HS-5 (cell line): ENCODE measurements at places on chromosomes 1 and 21.

DNA sequence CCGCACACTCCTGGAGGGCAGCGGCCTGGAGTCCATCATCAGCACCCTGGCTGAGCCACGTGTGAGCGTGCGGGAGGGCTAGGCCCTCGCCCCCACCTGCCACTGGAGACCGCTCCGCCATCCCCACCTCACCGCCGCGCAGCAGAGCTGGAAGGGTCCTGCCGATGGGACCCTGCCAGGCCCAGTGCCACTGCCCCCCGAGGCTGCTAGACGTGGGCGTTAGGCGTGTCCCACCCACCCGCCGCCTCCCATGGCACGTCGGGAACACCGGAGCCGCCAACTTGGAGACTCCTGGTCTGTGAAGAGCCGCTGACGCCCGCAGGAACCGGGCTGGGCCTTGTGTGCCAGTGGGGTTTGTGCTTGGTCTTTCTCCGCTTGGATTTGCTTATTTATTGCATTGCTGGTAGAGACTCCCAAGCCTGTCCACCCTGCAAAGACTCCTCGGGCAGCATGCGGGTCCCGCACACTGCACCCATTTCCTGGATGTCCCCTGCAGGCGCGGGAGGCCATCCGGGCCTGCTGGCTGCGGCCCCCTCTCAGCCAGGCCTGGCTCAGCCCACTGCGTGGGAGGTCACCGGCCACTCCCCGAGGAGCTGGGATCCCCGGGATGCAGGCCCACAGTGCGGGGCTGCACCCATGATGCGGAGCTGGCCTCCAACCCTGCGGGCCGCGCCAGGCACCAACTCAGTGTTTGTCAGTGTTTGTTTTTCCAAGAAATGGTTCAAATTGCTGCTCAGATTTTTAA, 6.0 kb downstream of the LY9 start:
- DNase-seq = no peak

GRCh38 chr1:25906644-25907300, 553 bp upstream of the STMN1 start:
- no peak for DNase-seq

GRCh38 chr1:1068517-1069055, 5.5 kb downstream of the RNF223 start:
- no peak for DNase-seq

- DNase-seq = no peak
Measured at GRCh38 chr1:64699327-64699726, 45.5 kb upstream of the RAVER2 start.

- DNase-seq = no peak
Measured at GRCh38 chr21:23887725-23888306, 1719.5 kb downstream of the MRPL39 start.

DNA sequence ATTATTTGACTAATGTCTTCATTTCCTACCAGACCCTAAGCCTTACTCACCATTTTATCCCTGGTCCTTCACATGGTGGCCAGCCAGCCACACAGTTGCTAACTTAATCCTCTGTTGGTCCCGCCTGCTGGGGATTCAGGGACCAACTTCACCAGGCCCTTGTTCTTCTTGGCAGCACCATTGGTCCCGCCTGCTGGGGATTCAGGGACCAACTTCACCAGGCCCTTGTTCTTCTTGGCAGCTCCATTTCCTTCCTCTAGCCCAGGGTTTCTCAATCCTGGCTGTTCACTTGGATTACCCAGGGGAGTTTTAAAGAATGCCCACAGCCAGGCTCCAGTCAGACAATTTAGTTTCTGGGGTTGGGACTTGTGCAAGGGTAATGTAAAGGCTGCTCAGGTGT, 233.1 kb upstream of the CSF3R start:
- DNase-seq = no peak

DNA sequence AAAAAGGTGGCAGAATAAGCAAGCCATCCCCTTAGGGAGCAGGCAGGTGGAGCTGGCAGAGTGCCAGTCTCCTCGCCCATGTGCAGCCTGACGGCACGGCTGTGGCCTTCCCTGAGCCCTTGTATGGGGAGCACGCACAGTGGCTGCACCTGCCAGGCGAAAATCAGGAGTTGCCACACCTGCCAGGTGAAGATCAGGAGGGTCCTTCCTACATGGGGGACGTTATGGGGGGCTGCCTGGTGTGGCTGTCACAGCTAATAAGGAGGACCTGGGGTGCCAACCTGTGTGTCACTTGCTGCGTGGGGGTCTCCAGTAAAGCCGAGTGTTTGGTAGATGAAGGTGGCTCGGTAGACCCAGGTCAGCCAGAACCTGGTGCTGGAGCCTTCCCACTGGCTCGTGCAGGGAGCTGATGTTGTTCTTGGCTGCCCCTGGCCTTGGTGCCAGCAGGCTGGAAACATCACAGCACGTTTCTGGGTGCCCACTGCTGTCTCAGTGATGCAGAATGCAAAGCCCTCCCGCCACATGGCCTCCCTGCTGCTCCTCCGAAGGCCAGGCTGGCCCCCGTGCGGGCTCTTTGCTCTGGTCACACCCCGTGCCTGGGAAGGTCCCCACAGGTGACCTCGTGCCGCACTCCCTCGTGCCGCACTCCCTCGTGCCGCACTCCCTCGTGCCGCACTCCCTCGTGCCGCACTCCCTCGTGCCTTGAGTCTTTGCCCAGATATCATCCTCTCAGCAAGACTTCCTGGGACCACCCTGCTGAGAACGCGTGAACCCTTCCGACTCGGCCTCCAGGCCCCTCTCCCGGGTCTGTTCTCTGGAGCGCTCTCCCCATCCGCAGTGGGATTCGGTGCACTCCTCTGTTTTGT, 55.4 kb downstream of the SLC37A1 start:
- DNase-seq = no peak

DNA sequence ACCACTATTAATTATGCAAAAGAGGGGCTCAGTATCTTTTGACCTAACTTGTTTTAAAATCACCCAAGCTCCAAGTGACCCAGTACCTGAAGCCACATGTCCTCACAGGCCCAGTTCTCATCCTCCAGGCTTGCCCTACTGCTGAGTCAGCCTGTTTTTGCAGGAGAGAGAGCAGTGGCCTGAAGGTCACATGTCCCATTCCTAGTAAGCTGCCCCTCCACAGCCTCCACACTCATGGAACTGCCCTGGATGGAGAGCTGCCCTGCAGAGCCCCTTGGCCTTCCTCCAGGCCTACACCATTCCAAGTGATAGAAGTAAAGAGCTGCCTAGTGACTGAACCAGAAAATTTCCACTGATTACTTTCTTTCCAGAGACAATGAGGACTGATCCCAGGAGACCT, 139.8 kb upstream of the ST6GALNAC5 start:
- DNase-seq = no peak

DNA sequence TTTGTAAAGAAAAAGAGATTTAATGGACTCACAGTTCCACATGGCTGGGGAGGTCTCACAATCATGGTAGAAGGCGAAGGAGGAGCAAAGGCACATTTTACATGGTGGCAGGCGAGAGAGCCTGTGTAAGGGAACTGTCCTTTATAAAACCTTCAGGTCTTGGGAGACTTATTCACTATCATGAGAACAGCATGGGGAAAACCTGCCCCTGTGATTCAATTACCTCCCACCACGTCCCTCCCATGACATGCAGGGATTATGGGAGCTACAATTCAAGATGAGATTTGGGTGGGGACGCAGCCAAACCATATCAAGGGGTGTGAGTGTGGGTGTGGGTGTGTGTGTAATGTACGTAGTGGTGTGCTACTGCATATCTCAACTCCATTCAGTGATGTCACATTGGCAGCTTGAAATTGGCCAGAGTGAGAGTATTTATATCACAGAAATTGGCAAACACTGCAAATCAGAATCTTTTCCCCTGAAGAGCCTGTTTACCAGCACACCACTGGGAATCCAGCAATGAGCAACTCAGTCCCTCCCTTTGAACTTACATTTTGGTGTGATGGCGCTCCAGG, 5.4 kb downstream of the ARHGEF10L start:
- DNase-seq = no peak

GRCh38 chr1:222073307-222073995, 331.6 kb upstream of the DUSP10 start:
- DNase-seq = peak; percentile 77

DNA sequence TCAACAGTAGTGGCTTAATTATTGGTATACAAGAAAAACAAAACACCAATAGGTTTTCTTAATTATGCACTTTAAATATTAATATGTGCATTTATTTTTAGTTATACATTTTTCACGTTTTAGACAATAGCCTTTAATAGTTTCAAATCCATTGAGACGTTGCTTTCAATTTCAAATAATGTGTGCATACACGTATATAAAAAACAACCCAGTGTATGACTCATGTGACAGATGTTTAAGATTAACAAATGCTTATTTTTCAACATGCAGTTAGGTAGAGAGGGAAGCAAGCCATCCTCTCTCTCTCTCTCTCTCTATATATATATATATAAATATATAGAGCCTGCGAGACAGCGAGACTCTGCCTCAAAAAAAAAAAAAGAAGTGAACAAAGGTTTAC, 24.3 kb downstream of the EYA3 start:
- DNase-seq = peak; percentile 73

DNA sequence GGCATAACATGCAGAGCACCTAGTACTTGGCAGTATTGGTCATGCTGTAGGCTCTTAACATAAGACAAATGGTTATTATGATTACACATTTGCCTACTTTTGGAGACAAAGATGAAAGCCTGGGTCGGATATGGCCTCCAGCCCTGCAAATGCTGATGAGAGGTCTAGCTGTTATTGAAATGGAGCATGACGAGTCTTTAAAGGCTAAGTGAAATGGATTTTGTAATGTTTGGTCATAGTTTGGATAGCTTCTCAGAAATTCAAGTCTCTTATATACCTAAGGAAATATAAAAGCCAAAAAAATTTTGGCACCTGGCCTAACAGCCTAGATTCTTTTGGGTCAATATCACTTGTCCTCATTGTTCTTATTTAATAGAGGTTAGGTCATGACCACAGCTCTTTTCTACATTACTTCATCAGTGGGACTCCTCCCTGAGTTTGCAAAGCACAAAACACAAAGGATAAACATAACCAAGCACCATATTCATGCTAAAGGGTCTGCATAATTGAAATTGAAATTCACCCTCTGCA, 69.2 kb upstream of the WLS start:
- peak; percentile 13 for DNase-seq

DNA sequence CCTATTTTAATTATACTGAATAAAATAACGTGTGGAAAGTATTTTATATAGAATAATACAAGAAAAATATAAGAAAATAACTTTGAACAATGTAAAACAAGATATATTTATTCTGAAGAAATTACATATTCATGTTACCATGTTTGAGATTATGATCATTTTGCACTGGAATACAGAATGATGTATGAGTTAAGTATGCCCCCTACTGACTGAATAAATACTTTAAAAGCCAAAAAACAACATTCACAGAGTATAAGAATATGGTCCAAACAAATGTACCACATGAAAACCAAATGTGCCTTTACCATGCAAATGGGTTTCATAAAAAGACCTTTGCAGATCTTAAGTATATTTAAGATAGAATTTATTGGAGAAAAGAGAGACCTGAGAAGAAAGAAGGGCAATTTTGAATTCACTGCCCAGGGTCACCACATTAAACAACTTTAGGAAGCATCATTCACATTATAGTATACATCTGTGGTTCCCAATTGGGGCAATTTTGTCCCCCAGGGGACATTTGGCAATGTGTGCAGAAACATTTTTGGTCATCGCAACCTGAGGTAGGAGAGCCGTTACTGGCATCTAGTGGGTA, 136.6 kb upstream of the GFI1 start:
- DNase-seq = no peak

- no peak for DNase-seq
Measured at GRCh38 chr1:118143831-118144230, 41.2 kb downstream of the SPAG17 start.

- DNase-seq = no peak
Measured at GRCh38 chr1:8155528-8156186, 129.5 kb upstream of the ERRFI1 start.

DNA sequence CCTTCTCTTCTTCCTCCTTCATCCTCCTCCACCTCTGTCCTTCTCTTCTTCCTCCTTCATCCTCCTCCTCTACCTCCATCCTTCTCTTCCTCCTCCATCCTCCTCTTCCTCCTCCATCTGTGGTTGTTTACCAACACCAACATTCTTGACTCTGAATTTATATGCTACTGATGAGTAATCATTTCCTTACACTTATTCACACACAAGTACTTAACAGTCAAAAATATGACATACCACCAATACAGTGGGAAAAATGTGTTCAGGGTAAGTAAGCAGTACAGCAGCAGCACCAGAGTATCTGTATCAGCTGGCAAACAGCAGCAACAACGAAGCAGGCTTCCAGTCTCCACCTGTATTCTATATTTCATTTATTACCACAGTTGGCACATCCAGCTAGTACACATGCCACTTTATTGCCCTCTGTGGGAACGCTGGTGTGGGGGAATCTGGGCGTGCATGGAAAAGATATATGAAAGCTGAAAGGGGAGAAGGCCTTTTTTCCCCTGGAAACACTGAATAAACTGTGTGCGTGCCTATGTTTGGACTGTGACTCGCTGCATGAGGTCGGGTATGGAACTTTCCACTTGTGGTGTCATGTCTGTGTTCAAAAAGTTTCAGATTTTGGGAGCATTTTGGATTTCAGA, 16.0 kb downstream of the ADSS2 start:
- peak; percentile 37 for DNase-seq

GRCh38 chr21:38048167-38048566, 131.9 kb upstream of the KCNJ6 start:
- no peak for DNase-seq

- no peak for DNase-seq
Measured at GRCh38 chr1:67004176-67004575, 49.8 kb downstream of the SLC35D1 start.

DNA sequence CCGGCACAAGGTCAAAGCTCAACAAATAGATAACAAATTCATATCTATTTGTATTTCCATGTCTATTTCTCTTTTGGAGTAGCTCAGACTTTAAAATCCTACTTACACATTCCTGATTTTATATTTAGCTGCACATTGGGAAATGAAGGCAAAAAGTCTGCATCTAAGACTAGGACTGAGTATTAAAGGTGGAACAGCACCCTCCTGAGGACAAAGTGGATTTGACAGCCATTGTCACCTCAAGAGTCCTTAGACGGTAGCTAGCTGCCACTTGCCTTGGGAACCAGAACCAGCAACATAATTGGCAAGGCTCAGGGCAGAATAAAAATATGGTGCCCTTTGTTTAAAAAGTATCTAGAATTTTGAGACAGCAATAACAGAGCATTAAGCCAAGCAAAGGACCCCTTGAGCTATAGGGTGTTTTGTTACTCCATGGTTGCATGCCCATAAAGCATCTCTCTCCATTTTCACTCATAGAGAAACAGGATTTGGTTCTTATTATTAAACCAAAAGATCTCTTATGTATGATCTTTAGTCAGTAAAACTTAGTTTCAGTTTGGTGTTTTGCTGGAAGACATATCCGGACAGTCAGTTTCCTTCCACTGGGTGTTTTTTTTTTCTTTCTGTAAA, 30.0 kb upstream of the SGIP1 start:
- no peak for DNase-seq

DNA sequence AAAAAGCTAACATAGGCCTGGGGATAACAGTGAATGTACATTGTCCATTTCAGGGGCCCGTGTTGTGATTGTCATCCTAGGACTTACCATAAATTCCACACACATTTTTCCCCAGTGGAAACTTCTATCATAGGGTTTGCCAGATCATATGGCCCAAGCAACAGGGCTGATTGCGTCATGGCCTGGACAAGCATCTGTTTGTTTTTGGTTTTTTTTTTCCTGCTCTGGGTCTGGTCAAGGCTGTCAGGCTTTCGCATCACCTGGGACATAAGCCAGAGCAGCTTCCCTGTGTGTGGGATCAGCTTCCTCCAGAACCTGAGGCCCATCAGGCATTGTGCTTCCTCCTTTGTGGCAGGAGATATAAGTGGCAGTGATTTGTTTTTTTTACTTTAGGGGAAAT, 598.5 kb upstream of the USP24 start:
- no peak for DNase-seq

- DNase-seq = no peak
Measured at GRCh38 chr1:189783456-189783855, 694.2 kb downstream of the BRINP3 start.
